ENCODE measurements at places on chromosomes 1 and 21.
A peak's percentile ranks its signal among the peaks of the same experiment; 100 is the strongest.

- DNase-seq = peak; percentile 13
These were observed 497 bp upstream of the FUCA1 start for GRCh38 chr1:23868557-23869016.

DNA sequence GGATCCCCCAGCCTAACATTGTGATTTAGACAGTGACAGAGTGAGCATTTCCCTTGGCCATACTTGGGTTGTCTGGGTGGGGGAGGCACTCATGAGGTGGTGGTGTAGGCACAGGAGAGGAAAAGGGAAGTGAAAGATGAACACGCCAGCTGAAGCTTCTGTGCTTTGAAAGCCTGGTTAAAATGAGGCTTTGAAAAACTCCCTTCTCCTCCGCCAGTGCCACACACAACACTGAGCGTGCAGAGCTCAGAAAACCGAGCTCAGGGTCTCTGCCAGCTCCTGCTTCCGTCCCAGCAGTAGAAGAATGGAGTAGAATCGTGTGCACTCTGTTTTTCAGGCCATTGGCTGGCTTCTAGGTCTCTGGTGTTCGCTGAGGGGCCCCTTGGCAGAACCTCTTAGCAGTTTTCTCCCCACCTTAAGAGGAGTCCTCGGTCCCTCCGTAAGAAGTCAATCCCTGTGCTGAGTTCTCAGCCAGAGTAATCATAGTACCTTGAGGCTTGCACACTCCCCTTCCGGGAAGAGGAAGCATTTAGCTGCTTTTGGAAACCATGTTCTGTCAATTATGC, 12.9 kb downstream of the PLEKHM2 start:
- DNase-seq = peak; percentile 29

DNA sequence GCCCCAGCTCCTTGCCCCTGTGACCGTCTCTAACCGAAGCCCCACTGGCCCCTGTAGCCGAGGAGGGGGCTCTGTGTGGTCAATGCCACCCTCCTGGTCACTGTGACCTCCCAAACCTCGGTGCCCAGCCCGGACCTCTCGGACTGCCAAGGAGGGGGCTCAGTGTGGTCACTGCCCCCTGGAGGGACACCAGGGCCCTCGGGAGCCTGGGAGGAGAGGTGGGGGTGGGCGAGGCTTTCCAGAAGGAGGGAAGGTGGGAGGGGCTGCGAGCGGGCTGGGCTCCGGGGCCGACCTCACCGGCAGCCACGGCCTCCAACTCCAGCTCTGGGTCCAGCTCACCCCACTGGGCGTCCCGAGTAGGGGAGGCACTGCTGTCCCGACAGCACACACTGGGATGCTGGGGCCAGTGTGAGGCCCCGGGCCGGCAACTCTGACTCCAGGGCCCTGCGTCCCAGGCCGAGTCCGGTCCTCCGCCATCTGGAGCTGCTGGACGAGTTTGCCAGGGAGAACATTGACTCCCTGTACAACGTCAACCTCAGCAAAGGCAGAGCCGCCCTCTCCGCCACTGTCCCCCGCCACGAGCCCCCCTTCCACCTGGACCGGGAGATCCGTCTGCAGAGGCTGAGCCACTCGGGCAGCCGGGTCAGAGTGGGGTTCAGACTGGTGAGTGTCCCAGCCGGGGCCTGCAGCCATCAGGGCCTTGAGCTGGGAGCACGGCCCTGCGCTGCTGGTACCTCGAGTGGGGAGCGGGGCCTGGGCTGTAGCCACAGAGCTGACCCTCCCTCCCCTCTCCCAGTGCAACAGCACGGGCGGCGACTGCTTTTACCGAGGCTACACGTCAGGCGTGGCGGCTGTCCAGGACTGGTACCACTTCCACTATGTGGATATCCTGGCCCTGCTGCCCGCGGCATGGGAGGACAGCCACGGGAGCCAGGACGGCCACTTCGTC, 6.4 kb downstream of the SCNN1D start:
- no peak for DNase-seq

DNA sequence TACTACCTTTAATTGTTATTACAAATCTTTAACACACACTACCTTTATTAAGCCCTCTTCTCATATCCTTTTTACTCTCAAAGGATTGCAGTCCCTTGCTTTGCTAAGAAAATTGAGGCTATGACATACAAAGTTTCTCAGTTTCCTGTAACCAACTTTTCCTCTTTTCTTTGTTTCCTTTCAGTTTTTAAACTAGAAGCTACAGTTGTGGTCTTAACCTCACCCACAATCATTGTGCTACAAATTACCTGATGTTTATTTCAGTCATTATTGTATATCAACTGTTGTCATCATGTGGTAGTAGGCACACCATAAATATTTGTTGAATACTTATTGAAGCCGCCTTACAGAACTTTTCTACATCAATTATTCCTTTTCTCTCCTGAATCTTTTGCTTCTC, 51.8 kb downstream of the SLAMF6 start:
- no peak for DNase-seq

DNA sequence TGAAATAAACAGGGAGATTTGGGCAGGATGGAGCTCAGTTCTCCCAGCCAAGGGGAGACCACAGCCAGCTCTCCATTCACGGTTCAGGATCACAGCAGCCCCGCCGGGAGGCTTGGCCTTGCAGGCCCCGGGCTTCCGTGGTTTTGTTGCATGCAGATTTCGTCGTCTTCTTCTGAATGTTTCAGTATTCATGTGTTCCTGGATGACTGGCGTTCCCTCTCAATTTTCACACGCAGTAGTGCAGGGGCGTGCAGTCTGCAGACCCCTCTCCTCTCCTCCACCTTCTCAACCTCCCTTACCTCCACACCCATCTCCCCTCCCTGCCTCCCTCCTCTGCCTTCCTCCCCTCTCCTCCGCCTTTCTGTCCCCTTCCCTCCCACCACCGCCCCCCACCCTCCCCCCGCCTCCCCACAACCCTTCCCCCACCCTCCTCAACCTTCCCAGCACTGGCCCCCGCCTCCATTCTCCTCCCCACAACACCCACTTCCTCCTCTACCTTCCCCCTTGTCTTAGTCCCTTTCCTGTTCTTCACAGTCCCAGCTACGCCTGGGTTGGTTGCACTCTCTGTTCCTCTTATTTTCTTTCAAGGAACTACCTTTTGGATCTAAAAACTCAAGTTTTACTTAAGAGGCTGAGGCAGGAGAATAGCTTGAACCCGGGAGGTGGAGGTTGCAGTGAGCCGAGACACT, 8.4 kb upstream of the SLC19A1 start:
- no peak for DNase-seq

DNA sequence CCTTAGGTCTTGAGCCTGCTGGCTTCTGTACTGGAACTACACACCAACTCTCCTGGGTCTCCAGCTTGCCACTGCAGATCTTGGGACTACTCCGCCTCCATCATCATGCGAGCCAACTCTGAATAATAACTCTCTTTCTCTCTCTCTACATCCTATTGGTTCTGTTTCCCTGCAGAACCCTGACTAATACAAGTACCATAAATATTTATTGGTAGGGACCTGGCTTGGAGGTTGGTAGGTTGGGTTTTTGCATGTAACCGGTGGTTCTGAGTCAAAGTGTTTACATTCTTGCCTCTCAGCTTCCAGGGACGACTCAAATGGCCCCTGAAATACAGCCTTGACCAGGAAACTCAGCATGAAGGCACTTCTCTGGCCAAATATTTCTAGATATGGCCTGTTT, 110.4 kb downstream of the KCND3 start:
- DNase-seq = no peak

GRCh38 chr1:203526572-203526971, 32.6 kb downstream of the OPTC start:
- no peak for DNase-seq

DNA sequence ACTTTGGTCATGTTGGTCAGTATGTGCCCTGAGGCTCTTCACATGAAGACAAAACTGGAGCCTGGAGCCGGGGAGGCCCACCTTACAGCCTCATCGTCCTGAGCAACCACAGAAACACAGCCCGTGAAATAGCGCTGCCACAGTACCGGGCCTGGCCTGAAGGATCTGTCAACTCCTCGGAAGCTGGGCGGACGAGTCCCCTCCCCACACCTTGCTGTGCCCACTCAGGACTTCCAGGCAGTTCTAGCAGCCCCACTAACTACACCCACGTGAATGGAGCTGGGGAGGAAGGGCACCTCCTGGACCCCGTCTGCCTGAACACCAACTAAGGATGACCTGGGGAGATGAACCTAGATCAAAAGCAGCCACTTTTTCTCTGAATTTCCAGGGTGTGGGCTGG, 24.7 kb downstream of the SDE2 start:
- no peak for DNase-seq

GRCh38 chr1:206935491-206936067, 10.7 kb downstream of the PIGR start:
- peak; percentile 57 for DNase-seq

- no peak for DNase-seq
These were observed 320.9 kb upstream of the CAMK1G start for GRCh38 chr1:209262631-209263030.
